ENCODE measurements at places on chromosomes 12 and 14. TPM values are rescaled to one million over a fixed set of nuclear protein-coding genes. Genes with fewer than 3 reads are reported as not detected.

DNA sequence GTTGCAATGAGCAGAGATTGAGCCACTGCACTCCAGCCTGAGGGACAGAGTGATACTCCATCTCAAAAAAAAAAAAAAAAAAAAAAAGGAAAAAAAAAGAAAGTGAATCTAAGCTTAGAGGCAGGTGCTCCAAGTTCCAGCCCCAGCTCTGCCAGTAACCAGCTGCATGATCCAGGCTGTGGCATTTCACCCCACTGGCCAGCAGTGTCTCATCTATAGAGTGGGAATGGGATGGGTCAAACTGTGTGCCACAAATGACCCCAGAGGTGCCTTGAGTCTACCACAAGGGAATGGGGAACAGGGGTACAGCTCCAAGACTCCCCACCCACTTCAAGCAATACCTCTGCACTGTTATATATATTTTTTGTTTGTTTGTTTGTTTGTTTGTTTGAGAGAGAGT lies 5.0 kb downstream of the PLEKHD1 start:
- no peak for DNase-seq

The RASAL1 gene
- 11.6 TPM for polyA plus RNA-seq

The RPL10L gene
- not detected for polyA plus RNA-seq

DNA sequence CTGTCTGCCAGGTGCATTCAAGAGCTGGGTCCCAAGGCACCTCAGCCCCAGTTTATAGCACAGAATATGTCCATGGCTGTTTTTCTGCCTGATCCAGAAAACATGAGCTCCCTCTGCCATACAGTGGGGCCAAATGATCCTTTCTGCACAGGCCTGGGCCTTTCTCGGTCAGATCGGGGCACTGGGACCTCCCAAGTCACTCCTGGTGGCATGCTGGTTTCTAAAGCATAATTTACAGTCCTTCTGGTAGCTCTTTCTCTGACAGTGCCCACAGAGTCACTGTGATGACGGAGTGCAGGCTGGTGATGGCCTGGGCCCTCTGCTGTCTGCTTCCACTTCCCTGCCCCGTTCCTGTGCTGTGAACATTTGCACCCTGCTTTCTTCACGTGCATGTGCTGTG lies 99.2 kb downstream of the ADGRD1 start:
- DNase-seq, result no peak

The NPFF gene
- polyA plus RNA-seq, result 0.64 TPM

DNA sequence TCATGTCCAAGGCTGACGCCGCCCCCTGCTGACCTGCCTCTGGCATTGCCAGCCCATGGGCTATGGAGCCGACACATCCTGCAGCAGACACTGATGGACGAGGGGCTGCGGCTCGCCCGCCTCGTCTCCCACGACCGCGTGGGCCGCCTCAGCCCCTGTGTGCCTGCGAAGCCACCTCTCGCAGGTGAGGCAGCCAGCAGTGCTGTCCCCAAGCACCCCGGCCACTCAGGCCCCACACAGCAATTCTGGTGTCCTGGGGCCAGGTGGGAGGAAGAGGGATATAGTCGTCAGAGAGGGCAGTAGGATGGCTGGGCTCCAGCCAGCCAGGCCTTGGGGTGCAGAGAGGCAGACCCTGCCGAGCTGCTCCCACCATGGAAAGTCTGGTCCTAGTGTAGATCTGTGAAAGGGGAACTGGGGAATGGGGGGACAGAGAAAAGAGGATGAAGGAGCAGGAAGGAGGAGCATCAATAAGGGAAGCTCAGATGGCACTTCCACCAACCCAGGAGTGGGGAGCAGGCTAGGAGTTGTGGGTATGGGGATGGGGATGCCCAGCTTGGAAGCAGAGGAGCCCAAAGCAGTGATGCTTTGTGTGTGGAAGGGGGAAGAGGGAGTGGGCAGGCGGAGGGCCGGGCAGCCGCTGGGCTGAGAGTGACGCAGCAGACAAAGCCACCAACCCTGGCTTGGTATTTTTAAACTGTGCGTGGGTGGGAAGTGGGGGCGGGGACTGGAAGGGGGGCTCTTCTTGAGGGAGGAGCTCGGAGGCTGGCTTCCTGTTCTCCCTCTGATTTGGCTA lies 4.7 kb downstream of the NAB2 start:
- DNase-seq, result no peak

DNA sequence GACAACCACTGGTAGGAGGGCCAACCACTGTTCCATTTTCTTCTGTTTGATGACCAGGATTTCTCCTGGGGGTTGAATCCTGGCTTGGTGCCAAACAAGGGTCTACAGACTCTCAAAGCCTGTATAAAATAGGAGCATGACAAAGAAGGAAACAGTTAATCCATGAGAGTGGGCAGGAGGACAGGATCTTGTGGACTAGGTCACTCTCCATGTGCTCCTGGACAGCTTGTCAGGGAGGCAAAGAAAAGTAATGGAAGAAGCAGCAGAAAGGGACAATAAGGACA lies 243.7 kb downstream of the AKAP6 start:
- no peak for DNase-seq

DNA sequence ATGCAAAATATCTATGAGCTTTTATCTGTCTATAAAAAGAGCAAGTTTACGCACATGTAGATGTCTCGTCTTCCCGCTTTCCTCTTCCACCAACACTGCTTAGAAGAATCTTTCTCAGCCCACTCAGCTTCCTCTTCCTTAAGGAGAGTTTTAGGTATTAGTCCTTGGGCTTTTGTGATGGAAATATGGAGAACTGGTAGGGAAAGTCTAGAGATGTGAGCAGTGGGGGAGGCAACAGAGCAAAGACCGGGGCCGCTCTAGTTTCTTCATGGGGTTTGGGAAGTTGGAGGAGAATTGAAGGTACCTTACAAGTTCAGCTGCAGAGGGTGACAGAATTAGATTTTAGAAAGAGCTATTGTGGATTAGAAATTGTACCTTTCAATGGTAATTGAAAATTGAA lies 56.3 kb upstream of the CPNE8 start:
- DNase-seq, result no peak

GRCh38 chr12:9122091-9122609 lies 6.4 kb upstream of the A2M start:
- DNase-seq, result no peak

DNA sequence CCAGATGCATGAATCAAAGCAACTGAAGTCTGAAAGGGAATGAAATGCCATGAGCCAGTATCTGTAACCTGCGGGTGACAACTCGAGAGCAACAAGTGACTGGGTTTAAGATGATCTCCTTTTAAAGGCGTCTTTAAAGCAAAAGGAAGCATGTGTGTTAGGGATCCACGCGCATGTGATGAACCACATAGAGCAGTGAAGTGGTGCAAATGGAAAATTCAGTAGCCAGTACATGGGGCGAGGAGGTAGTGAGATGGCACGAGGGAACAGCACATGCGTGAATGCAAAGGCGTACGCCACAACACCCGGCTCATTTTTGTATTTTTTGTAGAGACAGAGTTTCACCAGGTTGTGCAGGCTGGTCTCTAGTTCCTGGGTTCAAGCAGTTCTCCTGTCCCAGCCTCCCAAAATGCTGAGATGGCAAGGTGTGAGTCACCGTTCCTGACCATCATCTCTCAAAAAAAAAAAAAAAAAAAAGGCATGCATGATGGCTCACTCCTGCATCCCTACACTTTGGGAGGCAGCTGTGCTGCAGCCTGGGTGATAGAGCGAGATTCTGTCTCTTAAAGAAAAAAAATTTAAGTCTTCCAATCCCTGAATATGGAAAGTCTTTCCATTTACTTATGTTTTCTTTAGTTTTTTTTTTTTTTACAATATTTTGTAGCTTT lies 24.6 kb upstream of the BCL7A start:
- DNase-seq, result no peak

The CLEC1A gene
- polyA plus RNA-seq, result 3.9 TPM

The SERPINA12 gene
- polyA plus RNA-seq, result 0.25 TPM

The MYH6 gene
- 0.21 TPM for polyA plus RNA-seq

GRCh38 chr12:58966939-58967338 lies 46.6 kb upstream of the LRIG3 start:
- DNase-seq, result no peak

- no peak for DNase-seq
These were observed 61.4 kb downstream of the SLC16A7 start for GRCh38 chr12:59657266-59657665.

The OR4K17 gene
- 0.04 TPM for polyA plus RNA-seq

DNA sequence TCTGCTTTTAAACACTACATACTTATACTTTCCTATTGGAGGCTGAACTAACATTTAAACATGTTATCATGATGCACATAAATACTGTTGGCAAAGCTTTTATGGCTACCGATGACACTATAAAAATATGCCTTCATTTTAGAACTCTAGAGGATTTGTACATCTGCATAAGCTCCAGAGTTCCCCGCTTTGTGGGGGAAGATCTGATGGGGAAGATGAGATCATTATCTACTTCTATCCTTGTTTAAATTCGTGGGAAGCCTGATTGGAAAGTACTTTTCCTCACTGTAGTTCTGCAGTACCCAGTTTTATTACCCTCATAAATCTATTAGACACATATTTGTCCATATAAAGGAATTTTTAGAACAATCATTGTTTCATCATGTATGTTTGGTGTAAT lies 299.6 kb upstream of the ATP2B1 start:
- no peak for DNase-seq

The KRT2 gene
- polyA plus RNA-seq, result not detected

DNA sequence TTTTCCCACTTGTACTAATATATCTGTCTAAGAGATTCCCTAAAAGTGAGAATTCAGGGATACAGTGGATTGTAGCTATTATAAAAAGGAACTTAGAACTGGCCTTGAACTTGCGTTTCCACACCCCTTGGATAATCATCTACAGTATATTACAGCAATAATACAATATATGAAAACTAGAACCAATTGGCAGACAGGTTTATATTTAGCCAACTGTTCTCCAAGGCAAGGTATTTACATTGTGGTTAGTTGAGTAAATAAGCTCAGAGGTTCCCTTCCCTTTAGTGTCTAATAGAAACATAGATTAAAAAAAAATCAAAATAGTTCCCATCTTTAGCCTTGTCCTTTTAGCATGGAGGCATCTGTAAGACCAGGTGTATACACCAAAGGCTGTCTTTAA lies 42.1 kb downstream of the LIMA1 start:
- no peak for DNase-seq

DNA sequence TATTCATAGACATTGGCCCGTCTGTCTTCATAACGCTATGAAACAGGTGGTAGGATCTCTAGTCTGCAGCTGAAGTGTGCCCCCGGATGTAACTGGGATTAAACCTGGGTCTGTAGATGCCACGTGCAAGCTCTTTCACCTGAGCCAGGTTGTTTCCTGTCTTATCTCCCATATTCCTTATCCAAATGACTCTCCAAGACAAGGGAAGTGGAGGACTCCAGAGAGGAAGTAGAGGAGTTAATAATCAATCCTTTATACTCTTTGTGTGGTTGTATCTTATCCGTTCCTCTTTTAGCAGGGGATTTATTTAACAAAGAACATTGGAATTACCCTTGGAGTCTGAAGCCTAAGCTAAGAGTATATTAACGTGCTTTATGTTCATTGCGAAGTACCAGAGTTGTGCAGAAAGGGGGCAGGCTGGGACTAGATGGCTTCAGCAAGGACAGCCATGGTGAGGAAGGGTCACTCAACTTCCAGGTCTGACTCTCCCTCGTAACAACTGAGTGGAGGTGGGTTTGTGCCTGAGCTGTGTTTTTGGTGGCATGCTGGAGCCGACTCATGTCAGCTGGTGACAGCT lies 82.8 kb downstream of the RIN3 start:
- DNase-seq, result no peak

DNA sequence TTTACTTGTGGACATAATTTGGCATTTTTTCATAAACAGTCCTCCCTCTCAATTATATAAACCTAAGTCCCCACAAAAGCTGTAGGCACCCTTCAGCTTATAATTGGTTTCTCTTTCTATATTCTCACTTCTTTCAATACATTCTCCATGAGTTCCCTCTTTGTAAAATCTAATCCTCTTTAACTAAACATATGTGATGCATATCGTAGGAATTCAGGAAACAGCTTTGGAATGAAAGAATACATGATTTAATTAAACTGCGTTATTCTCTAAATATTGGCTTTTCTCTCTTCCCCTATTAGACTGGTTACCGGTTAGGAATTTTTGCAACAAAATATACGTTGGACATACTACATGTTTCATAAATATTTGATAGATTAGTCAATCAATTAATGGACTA lies 1122.6 kb downstream of the FLRT2 start:
- DNase-seq, result no peak

DNA sequence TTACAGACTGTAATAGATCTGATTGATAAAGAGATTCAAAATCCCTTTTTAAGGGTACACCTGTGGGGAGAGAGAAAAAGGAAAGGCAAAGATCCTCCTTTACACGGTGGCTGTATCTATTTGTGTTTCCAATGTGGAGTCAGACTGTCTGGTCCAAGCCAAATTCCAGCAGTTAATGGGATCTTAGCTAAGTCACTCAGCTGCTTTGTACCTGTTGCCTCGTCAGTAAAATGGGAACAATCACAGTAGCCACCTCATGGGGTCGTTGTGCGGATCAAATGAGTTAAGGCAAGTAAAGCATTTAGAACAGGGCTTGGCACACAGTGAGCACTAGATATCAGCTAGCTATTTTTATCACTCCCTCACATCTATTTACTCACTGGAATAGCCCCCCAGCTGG lies 46.9 kb downstream of the EFCAB11 start:
- no peak for DNase-seq

DNA sequence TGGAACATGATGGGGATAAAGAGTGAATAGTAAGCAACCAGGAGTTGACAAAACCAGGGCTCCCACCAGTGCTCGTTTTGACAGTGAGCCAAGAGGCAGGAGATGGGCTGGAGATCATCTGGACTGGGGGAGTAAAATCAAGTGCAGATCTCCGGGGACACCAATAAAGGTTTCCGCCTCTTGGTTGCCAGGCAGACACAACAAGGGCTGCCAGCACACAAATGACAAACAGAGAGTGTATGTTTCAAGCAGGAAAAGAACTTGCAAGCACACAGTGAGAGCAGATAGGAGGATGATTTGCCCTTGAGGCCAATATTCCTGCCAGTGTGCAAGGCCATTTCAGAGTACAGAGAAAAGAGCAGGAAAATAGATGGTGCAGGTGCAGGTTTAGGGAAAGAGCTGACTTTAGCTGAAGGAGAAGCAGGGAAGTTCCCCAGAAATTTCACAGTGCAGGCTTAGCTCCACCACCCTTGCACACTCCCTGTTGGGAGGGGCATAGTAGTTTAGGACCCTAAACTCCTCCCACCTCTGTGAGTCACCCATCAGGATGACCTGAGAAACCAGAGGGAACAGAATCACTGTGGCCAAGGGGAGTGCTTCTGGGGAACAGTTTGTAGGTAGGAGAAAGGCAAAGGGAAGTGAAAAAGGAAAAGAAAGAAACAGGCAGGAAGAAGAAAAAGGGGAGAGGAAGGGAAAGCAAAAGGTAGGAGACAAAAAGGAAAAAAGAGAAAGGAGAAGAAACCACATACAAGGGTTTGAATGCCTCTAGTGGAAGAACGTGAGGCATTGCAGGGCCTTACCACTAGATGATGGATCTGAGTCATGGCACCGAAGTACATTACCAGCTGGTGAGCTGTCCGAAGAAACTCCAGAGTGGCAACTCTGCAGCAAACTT lies 404.4 kb downstream of the SLC6A15 start:
- DNase-seq, result no peak

GRCh38 chr12:107467716-107468115 lies 217.9 kb upstream of the PWP1 start:
- DNase-seq, result no peak

The PTPRR gene
- 0.87 TPM for polyA plus RNA-seq

The CDCA3 gene
- 26.2 TPM for polyA plus RNA-seq

- DNase-seq, result no peak
These were observed 47.9 kb upstream of the NTF3 start for GRCh38 chr12:5384015-5384414.
